Muscle of leg (tissue), 16 donors: ENCODE measurements at places on chromosomes 2 and 18. TPM values are rescaled to one million over a fixed set of nuclear protein-coding genes. Genes with fewer than 3 reads are reported as not detected.

GRCh38 chr2:8994386-8994785 is 9.1 kb downstream of the MBOAT2 start:
- no peak overlapping the region for H3K27ac ChIP-seq
- H3K36me3 ChIP-seq: no peaks in the 10 kb centered on the region
- no peaks in the 10 kb centered on the region for H3K27me3 ChIP-seq
- H3K4me3 ChIP-seq: no peak overlapping the region
- H3K4me1 ChIP-seq: peaks cover 5% of the 10 kb centered on the region

- no peaks in the 10 kb centered on the region for H3K4me1 ChIP-seq
- no peak for DNase-seq
- no peak overlapping the region for H3K27ac ChIP-seq
These were observed 2.7 kb downstream of the UCN start for GRCh38 chr2:27305516-27305915.

The COLEC12 gene
- total RNA-seq: 65.5 TPM

DNA sequence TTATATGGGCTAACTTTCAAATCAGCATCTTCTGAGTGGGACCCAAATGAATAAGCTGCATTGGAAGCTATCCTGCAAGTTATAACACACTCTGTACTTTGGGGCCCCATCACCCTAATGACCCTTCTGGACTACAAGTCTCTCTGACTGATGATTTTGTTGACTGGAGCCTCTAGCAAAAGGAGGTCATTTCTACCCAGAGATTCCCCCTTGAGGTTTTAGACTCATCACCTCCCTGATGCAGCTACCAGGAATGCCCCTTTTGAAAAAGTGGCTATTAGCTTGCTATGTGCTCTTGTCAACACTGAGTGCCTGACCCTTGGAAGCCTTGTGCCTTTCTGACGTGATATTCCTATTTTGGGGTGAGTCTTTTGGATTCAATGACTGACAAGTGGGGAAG is 54.5 kb upstream of the NEMP2 start:
- H3K4me1 ChIP-seq: peaks cover 2% of the 10 kb centered on the region
- no peak overlapping the region for H3K4me3 ChIP-seq
- H3K27me3 ChIP-seq: no peaks in the 10 kb centered on the region
- no peak overlapping the region for H3K27ac ChIP-seq
- no peaks in the 10 kb centered on the region for H3K36me3 ChIP-seq

The ASB18 gene
- total RNA-seq: 4.7 TPM
